ENCODE measurements at places on chromosomes 2 and 18. TPM values are rescaled to one million over a fixed set of nuclear protein-coding genes. Genes with fewer than 3 reads are reported as not detected.

GRCh38 chr2:234394450-234394849, 102.4 kb downstream of the ARL4C start:
- no peak overlapping the region for H3K27ac ChIP-seq
- no peak for DNase-seq
- no peak overlapping the region for H3K4me3 ChIP-seq
- no peaks in the 10 kb centered on the region for H3K4me1 ChIP-seq

GRCh38 chr2:216551234-216552068, 52.8 kb downstream of the RPL37A start:
- no peaks in the 10 kb centered on the region for H3K27me3 ChIP-seq
- DNase-seq = no peak
- H3K27ac ChIP-seq = no peak overlapping the region
- H3K4me1 ChIP-seq = peaks cover 12% of the 10 kb centered on the region
- H3K36me3 ChIP-seq = no peaks in the 10 kb centered on the region

DNA sequence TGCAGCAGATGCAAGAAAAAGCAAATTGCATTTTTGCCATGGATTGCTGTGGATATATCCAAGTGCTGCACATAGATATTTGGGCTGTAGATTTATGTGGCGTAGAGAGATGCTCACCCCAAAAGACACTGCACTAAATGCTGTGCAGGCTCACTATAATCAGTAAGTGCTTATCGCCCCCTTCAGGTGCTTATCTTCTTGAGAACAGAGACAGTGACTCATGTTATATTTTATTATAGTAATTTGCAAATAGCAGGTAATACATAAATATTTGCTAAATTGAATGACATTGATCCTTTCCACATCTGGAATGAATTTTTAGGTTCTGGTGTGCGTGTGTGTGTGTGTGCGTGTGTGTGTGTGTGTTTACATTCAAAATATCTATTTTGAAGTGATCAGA, 36.8 kb upstream of the PLEKHM3 start:
- no peak overlapping the region for H3K27ac ChIP-seq
- H3K27me3 ChIP-seq = no peaks in the 10 kb centered on the region
- H3K4me1 ChIP-seq = no peaks in the 10 kb centered on the region
- no peak overlapping the region for H3K4me3 ChIP-seq

DNA sequence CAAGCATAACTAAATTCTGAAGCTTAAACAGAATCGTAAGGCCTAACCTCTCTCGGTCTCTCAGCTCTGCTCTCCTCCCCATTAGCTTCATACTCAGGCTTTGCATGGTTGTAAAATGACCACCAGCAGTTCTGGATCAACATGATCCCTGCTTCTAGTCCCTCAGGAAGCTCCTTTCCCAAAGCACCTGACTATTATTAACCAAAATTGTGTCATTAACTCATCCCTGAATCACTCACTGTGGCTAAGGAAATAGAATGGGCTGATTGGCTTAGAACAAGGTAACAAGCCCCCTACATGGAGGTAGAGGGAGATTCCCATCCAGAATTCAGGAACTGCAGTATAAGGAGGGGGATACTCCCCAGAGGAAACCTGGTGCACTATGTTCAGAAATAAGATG, 448.3 kb downstream of the ARHGAP15 start:
- DNase-seq = no peak
- H3K4me1 ChIP-seq = no peaks in the 10 kb centered on the region
- H3K36me3 ChIP-seq = no peaks in the 10 kb centered on the region
- H3K4me3 ChIP-seq = no peak overlapping the region
- H3K27ac ChIP-seq = no peak overlapping the region

- H3K4me3 ChIP-seq = no peak overlapping the region
- H3K36me3 ChIP-seq = no peaks in the 10 kb centered on the region
- no peaks in the 10 kb centered on the region for H3K27me3 ChIP-seq
- DNase-seq = no peak
Measured at GRCh38 chr2:234705108-234705507, 208.2 kb upstream of the ARL4C start.

DNA sequence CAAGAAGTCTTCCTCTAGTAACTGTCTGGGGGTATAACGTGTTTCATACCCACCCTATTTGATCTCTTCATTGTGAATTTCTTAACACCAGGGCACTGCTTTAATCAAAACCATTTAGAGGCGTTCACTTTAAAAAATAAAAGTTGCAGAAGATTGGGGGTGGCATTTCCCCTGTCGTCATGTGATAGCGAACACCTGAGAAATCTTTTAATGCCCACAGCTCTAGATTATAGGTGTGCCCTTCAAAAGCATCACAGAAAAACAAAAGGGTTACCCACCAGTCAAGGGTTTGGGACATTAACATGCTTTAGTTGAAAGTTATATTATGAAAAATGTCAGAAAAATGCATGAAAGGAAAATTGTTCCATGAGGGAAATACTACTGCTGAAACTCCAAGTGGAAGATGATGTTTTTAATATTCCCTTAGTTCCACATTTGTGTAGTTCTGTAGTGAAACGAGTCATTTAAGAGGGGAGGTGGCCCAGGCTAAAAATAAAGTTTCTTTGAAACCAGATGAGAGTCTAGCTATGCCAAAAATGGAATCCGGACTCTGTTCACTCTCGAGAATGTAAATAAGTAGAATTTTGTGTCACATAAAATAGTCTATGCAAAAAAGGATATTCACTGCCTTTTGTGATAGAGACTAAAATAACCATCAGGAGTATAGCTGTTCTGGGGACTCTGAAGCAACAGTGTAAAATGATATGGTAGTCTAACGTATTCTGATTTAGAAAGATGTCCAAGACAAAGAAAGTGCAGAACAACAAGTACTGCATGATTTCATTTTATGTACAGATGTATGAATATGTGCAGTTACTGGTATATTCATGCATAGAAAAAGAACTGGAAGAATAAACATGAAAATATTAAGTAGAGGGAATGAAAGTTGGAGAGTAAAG, 95.3 kb downstream of the TMEM247 start:
- H3K27ac ChIP-seq = no peak overlapping the region
- DNase-seq = no peak
- no peaks in the 10 kb centered on the region for H3K4me1 ChIP-seq
- H3K36me3 ChIP-seq = no peaks in the 10 kb centered on the region

- no peak overlapping the region for H3K4me3 ChIP-seq
- H3K4me1 ChIP-seq = no peaks in the 10 kb centered on the region
- H3K27ac ChIP-seq = no peak overlapping the region
- DNase-seq = no peak
- H3K27me3 ChIP-seq = no peaks in the 10 kb centered on the region
Measured at GRCh38 chr2:167191588-167191987, 303.3 kb downstream of the XIRP2 start.

DNA sequence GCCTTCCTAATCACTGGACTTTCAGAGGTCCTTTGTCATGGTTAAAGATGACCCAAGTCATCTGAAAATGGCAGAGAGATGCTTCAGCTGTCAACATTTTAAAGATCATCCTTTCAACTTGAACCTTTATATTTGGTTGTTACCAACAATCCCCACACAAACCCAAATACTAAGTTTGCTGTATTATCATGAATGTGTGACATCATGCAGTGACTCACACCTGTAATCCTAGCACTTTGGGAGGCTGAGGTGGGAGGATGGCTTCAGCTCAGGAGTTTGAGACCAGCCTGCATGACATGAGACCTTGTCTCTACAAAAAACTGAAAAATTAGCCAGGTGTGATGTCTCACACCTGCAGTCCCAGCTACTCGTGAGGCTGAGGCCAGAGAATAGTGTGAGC, 55.2 kb upstream of the NRP2 start:
- H3K27ac ChIP-seq = no peak overlapping the region
- H3K4me1 ChIP-seq = no peaks in the 10 kb centered on the region
- H3K4me3 ChIP-seq = no peak overlapping the region
- no peaks in the 10 kb centered on the region for H3K36me3 ChIP-seq

DNA sequence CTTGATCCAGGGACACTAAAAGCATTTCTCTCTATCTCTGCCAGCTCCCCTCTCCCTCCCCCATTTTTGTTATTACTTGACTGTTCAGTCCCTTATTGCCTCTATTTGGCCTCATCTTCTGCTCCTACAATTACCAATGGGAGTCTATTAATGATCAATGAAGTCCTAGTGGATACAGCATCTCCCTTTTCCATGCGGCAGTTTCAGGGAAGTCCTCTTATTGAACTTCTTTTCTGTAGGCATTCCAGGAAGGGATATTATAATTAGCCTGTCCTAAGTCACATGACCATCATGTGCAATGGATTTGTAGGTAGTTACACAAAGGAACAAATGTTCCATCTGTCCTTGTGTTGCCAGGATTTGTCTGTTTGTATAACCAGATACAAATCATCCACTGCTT, 495.1 kb upstream of the CNTNAP5 start:
- H3K4me3 ChIP-seq = no peak overlapping the region
- no peaks in the 10 kb centered on the region for H3K4me1 ChIP-seq
- no peak for DNase-seq
- no peaks in the 10 kb centered on the region for H3K27me3 ChIP-seq

DNA sequence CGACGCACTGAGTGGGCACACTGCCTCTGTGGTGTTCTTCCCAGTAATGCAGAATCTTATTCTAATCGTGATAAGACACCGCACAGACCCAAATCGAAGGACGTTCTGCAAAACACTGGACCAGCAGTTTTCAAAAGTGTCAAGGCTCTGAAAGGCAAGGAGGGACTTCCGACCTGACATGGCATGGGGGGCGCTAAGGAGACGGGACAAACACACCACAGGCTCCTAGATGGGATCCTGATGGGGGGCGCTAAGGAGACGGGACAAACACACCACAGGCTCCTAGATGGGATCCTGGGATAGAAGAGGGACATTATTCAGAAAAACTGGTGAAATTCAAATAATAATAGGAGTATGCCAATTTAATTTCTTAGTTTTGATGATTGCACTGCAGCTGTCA, 191.4 kb downstream of the LDLRAD4 start:
- H3K27me3 ChIP-seq = no peaks in the 10 kb centered on the region
- no peak overlapping the region for H3K27ac ChIP-seq
- no peaks in the 10 kb centered on the region for H3K4me1 ChIP-seq
- no peaks in the 10 kb centered on the region for H3K36me3 ChIP-seq

- no peaks in the 10 kb centered on the region for H3K4me1 ChIP-seq
- no peaks in the 10 kb centered on the region for H3K27me3 ChIP-seq
- no peak for DNase-seq
- H3K4me3 ChIP-seq = no peak overlapping the region
- no peaks in the 10 kb centered on the region for H3K36me3 ChIP-seq
Measured at GRCh38 chr2:152606941-152607340, 110.3 kb downstream of the PRPF40A start.

GRCh38 chr2:236799391-236800026, 229.9 kb downstream of the ACKR3 start:
- H3K36me3 ChIP-seq = no peaks in the 10 kb centered on the region
- no peak overlapping the region for H3K27ac ChIP-seq
- no peaks in the 10 kb centered on the region for H3K27me3 ChIP-seq

GRCh38 chr2:31002537-31003150, 135.6 kb downstream of the GALNT14 start:
- H3K27me3 ChIP-seq = no peaks in the 10 kb centered on the region
- no peak overlapping the region for H3K4me3 ChIP-seq
- H3K36me3 ChIP-seq = no peaks in the 10 kb centered on the region

Gene TMEM198
- 11.8 TPM for total RNA-seq
